ENCODE measurements at places on chromosomes 11 and 22. TPM values are rescaled to one million over a fixed set of nuclear protein-coding genes. Genes with fewer than 3 reads are reported as not detected.

CTSD gene
- total RNA-seq, result 2,919 TPM

TMPRSS13 gene
- 7.0 TPM for total RNA-seq

POU2AF3 gene
- 3.4 TPM for total RNA-seq

GRCh38 chr22:40329466-40329865 lies 16.8 kb upstream of the ADSL start:
- H3K36me3 ChIP-seq, result peaks cover 25% of the 10 kb centered on the region
- H3K27me3 ChIP-seq, result no peaks in the 10 kb centered on the region
- no peak for DNase-seq
- no peak overlapping the region for H3K4me3 ChIP-seq
